ENCODE measurements at places on chromosomes 1 and 21.

DNA sequence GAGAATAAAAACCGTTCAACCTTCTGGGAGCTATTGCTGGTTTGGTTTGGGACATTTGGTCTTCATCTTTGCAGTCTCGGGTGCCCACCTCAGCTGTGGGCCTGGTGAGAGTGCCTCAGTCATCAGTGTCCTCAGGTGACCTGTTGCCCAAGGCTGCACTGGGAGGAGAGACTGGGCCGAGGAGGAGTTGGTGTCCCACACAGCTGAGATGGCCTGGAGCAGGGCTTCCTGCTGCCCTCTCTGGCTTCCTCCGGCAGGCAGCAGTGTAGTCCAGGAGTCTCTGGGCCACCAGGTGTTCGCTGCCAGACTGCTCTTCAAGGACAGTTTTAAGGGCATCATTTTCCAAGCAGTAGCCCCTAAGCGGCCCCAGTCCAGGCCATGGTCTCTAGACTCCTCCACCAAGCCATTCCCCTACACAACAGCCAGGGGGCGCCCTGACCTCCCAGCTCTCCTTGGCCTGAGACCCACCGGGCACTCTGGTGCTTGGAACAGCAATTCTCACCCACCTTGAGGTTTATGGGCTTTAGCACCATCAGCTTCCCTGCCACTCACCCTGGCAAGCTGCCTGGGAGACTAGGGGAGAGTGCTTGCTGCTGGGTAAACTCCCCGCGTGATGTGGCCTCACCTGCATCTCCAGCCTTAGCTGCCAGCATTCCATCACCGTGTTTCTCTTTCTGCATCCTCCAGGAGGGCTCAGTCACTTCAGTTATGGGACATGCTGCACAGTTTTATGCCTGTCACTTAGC is 9.1 kb upstream of the SYTL1 start:
- DNase-seq: peak; percentile 45

- DNase-seq: peak; percentile 85
Observed at GRCh38 chr1:93585059-93585966, 96.3 kb downstream of the BCAR3 start.

GRCh38 chr21:19171585-19171984 is 768.0 kb upstream of the TMPRSS15 start:
- no peak for DNase-seq

GRCh38 chr21:35635261-35635660 is 425.1 kb downstream of the SETD4 start:
- peak; percentile 50 for DNase-seq

DNA sequence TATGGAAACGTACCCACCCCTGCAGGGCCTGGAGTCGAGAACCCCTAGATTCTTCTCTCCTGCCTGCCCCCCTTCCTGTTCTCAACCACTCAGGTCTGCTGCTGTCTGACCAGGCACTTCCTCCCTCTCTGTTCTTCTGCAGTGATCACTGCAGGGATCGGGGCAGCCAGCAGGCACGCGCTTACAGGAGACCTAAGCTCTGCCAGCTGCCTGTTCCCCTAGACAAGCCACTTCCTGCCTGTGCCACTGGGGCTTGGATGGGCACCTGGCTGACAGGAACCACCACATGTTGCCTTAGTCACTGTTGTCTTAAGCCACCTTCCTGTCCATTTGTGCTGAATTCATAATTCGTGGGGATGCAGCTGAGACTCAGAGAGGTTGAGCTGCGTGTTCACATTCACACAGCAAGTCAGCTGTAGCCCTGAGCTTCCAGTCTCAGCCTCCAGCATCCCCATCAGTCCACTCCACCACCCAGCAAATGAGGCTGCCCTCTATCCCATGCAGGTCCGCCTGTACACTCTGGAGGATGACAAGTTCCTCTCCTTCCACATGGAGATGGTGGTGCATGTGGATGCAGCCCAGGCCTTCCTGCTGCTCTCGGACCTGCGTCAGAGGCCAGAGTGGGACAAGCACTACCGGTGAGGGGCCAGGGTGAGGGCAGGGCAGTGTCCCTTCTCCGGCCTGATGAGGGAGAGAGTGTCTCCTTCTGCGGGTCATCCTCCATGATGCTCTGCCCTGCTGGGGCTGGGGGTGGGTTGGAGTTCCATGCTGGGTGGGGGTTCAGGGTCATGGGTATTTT is 18.6 kb downstream of the FAM151A start:
- DNase-seq: no peak

GRCh38 chr1:244011271-244011670 is 39.8 kb upstream of the ZBTB18 start:
- peak; percentile 40 for DNase-seq

- DNase-seq: peak; percentile 87
Observed at GRCh38 chr1:12184008-12184681, 17.4 kb downstream of the TNFRSF1B start.

DNA sequence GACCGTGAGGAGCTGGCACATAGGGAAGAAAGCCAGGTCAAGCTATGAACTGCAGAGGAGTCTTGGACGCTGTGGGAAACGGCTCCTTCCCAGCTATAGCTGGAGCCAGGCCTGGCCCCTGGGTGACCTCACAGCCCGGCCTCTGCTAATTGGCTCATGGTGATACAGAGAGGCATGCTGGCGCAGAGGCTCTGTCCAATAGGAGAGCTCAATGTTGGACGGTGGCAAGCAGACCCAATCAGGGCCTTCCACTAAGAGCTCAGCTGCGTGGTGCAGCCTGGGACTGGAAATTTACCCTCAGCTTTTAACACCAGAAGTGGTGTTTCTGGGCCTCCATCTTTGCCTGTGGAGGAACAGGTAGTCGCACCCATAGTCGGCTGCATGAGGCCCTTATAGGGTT is 64.4 kb upstream of the GRHL3 start:
- no peak for DNase-seq

- DNase-seq: no peak
Observed at GRCh38 chr1:232921381-232921780, 29.0 kb upstream of the NTPCR start.

- peak; percentile 72 for DNase-seq
Observed at GRCh38 chr1:31811605-31812004, 4.2 kb downstream of the SPOCD1 start.

DNA sequence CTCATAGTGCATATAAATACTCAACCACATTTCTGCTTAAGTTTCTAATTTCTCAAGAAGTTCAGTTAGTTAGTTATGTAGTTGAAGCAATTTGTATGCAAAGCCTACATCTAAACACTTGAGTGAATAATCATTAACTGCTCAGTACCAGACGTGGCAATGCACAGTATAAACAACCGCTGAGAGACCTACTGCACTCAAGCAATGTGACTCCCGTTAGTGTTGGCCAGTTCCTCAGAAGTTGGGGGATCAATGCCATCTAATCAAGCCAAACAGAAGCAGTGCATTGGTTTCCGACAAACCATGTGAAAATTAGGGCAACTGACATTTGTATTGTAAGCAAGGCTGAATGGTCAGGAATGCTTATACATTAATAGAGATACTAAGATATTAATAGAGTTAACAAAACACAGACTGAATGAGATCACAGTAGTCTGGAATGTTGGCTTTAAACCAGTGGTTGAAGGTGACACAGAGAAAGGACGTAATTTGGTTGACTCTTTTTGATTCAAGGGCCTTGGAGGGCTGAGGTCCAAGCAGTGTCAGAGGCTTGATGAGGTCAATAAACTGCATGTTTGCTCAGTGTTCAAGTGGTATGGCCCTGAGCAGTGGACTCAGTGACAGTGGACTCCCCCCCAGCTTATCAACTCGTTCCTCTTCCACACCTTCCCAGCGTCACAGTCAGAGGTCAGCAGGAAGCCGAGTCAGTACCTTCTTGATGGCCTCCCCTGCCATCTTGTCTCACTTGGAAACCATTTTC is 255.5 kb downstream of the CTH start:
- DNase-seq: no peak

DNA sequence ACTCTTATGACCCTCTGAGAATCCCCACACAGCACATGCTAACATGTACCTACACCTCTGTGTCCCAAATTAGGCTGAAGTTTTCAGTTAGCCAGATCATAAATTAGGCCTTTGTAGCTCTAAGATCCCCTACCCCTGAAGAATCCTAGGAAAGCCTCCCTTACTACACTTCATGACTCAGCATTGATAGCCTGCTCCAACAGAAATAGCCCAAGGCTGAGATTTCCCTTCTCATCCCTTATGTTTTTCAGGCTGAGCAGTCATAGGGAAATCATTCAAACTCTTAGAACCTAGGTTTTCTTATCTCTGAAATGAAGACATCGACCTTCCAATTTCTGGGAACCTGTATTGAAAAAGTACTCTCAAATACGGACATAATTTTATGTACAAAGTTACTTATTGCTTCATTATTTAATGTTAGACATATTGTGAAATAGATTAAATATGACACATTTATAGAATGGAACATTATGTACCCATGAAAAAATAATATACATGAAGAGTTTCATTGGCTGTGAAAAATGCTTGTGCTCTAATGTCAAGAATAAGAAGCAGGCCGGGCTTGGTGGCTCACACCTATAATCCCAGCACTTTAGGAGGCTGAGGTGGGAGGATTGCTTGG is 122.4 kb upstream of the UBE2U start:
- peak; percentile 43 for DNase-seq

DNA sequence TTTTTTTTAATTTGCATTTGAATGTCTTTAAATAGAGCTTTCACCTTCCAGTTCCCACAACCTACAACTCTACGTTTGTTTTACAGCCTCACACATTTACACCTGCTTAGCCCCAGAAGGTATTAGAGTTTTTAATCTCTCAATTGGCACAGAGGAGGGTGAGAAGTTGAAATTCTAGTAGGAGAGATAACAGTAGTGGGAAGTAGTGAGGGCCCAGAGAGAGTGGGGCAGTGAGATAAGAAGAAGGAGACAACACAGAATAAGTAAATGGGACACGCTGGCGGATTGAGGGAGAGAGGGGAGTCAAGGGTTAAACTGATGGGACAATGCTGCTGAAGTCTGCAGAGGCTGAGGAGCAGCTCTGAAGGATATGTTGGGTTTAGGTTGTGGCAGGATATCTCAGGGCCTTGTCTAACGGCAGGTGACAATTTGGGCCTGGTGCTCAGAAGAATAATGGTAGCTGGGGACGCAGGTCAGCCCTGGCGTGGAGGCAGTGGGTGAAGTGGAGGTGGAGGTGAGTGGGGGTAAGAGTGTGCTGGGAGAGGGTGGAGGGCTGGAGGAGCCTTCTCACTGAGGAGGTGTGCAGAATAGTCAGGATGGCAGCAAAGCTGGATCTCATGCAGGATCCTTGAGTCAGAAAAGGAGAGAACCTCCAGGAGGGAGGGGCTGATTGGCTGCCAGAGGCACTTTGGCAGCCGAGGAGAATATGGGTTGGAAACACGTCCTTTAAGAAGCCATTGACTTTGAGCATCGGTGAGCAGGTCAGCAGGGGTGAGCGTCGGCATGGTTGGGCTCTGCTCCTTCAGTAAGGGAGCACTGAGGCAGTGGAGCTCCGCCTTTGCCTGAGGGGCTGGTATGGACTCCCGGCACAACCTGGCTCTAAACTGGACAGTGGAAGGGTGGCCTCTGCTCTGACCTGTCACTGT is 72.9 kb downstream of the SYT6 start:
- no peak for DNase-seq

- no peak for DNase-seq
Observed at GRCh38 chr1:37720231-37721130, 28.2 kb downstream of the CDCA8 start.

DNA sequence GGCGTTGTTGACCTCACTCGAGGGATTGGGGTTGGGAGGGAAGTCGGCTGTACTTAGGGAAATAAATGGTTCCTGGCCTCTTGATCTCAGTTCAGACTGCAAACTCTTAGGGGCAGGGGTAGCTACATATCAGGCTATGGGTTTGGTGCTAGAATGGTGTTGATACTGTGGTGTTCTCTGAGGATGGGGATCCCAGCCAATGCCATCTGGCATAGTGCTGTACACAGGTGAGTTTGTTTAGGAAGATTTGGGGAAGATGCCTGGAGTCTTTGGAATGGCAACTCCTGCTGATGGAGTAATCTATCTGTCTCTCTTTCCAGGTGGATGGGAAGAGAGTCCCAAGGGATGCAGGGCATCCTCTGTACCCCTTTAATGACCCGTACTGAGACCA is 14.3 kb upstream of the NASP start:
- no peak for DNase-seq

All from cardiac fibroblast (primary cell).